Activated naive CD4-positive, alpha-beta T cell (primary cell): ENCODE measurements at places on chromosomes 1 and 21.

GRCh38 chr1:53583021-53583867 is 124.0 kb downstream of the DMRTB1 start:
- DNase-seq: no peak

DNA sequence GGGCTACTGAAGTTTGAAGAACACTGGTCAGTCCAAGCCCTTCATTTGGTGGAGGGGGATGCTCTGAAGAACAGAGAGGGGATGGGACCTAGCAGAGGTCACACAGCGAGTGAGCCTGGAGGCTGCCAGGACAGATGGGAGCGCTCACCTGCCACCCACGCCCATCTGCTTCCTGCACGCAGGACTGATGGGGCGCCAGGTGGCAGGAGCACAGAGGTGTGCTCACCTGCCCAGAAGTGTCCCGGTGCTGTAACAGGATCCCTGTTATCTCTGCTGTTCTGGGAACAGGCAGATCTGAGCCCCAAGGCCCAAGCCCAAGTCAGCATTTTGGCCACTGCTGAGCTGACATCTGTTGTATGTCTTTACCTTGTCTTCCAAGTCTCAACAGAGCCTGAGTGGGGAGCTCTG is 40.5 kb downstream of the EPHB2 start:
- DNase-seq: no peak

DNA sequence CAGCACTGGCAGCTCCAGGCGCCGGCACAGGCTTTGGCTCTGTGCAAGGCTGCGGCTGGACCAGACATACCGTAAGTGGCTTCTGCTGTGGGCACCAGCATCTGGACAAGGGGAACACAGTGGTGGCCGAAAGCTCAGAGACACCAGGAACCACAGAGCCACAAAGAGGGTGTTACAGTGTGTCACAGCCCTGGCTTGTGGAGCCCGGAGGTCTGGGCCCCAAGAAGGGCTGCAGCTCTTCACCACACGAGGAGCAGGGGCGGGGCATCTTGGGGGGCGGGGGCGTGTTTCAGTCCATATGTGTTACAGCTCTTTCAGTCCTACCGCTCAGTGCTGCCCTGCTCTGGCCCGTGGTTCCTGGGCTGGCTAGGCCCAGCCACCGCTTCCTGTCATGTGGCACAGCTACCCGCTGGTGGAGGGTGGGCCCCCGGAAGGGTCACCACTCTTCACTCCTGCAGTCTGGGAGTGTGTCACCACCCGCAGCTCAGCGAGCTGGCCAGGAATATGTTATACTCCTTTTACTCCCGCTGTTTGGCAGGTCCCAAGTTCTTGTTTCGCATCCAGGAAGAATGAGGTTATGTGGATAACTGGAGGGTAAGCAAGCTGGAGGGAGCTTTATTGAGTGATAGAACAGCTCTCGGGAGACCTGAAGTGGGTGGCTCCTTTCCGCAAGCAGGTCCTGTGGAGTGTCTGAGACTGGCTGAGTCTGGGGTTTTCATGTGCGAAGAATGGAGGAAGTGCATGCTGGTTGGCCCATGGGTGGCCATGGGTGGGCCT is 3.3 kb upstream of the LSM10 start:
- no peak for DNase-seq

- DNase-seq: no peak
These were observed 44.9 kb downstream of the RAB3B start for GRCh38 chr1:51945591-51945990.

GRCh38 chr1:42730988-42731387 is 9.0 kb downstream of the CLDN19 start:
- DNase-seq: no peak

DNA sequence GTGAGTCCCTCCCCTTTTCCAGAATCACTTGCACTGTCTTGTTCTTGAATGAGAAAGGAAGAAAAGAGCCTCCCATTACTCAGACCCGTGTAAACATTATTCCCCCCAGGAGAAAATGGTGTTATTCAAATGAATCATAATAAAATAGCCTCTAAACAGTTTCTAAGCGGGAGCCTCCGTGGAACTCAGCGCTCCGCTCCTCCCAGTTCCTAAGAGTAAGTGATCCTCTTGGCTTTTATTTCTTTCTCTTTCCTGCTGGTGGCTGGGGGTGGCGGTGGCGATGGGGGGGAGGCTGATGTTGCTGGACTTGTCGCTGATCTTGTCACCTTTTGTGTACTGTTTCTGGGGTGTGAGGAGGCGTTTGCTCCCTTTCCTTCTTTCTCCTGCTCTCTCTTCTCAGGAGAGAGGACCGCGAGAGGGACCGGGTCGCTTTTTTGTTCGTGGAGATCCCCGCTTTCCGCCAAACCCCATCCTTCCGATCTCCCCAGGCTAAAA is 781 bp downstream of the PROX1 start:
- DNase-seq: no peak

- no peak for DNase-seq
These were observed 10.1 kb upstream of the TFF1 start for GRCh38 chr21:42376338-42376982.

GRCh38 chr1:66562561-66562960 is 28.6 kb downstream of the SGIP1 start:
- no peak for DNase-seq

GRCh38 chr21:46092811-46093667 is 4.9 kb upstream of the COL6A2 start:
- DNase-seq: no peak

GRCh38 chr1:93702111-93702827 is 20.6 kb upstream of the BCAR3 start:
- no peak for DNase-seq
